Stimulated activated CD4-positive, alpha-beta T cell treated with anti-CD3 and anti-CD28 coated beads, Interleukin-4, amount 100 ng/mL, for 24 hours (primary cell): ENCODE measurements at places on chromosomes 7 and 10.

DNA sequence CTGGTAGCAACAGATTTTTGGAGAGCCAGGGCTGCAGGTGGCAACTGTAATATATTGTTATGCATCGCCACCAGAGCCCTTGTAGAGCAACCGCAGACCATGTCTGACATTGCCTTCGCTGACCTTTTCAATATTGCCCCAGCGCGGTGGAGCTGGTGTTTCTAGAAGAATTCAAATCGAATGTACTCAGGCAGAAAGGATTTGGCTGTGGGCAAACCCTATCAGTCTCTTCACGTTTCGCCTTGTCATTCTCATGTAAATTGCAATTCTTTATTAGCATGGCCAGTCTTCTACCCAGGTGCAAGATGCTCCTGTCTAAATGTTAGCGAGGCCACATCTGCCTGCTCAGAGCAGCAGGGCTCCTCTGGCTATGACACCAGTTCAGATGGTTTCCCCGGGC lies 490.2 kb upstream of the AUTS2 start:
- no peak for DNase-seq

DNA sequence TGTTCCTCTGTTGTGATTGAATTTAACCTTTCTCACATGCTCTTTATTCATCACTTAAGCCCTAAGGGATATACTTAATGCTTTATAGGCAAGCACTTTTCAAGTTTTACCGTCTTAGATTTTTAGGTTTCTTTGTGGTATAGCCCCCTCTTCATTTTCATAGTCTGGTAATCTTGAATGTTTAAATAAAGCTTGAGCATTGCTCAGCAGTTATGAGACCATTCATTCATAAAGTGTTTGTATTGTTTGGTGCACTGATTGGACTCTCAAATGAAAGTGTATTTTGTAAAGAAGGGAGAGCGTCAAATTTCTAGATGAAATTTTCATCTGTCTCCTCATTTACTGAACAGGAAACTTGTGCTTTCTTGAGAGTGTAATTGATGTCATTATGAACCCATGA lies 25.2 kb downstream of the TASOR2 start:
- DNase-seq = no peak

GRCh38 chr7:71708710-71709109 lies 576.8 kb downstream of the GALNT17 start:
- DNase-seq = no peak

- no peak for DNase-seq
Observed at GRCh38 chr10:50541317-50541716, 82.4 kb downstream of the SGMS1 start.

DNA sequence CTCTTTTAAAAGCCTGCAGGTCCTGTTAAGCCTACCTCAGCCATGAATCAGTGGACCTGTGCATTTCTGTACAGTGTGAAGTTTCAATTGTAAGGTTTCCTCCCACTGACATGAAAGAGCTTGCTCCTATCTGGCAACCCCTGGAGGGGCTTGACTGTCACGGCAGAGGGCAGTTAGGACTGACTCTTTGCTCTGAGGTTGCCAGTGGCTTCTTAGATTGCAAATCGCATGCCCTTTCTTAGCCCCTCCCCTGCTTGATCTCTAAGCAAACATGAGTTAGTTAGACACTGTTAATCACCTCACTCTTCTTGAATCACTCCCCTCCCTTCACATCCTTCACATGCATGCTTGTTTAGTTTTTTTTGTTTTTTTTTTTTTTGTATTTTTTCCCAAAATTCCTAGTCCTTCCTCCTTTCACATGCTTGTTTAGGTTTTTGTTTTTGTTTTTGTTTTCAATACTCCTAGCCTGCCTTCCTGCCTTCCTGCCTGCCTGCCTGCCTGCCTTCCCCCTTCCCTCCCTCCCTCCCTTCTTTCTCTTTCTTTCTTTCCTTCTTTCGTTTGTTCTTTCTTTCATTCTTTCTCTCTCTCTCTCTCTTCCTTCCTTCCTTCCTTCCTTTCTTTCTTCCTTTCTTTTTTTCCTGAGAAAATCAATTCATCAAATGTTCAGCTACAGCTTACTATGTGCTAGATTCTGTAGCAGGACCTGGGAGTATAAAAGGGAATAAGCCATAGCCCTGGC lies 6.0 kb upstream of the HIPK2 start:
- no peak for DNase-seq

DNA sequence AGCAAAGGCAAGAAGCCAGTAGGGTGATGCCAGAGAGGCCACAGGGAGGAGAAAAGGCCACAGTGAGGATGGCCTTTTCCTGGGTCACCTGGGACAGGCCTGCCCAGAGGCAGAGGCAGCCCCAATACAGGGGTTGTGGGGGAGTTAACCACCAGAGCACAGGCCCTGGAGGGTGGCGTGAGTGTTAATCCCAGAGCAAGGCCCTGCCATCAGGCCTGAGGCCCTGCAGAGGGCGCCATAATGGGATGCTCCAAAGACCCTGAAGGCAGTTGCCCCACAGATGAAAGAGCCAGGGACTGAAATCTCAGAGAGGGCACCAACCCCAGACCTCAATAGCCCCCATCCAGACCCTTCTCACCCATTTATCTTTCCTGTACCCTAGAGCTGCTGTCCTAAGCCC lies 23.9 kb downstream of the SLC13A4 start:
- no peak for DNase-seq
